H1 (cell line): ENCODE measurements at places on chromosomes 7 and 10. TPM values are rescaled to one million over a fixed set of nuclear protein-coding genes. Genes with fewer than 3 reads are reported as not detected.
A peak's percentile ranks its signal among the peaks of the same experiment; 100 is the strongest.

CPVL gene
- total RNA-seq: 39.5 and 40.0 TPM in 2 replicates

AKR1C4 gene
- not detected in 2 replicates for total RNA-seq

DNA sequence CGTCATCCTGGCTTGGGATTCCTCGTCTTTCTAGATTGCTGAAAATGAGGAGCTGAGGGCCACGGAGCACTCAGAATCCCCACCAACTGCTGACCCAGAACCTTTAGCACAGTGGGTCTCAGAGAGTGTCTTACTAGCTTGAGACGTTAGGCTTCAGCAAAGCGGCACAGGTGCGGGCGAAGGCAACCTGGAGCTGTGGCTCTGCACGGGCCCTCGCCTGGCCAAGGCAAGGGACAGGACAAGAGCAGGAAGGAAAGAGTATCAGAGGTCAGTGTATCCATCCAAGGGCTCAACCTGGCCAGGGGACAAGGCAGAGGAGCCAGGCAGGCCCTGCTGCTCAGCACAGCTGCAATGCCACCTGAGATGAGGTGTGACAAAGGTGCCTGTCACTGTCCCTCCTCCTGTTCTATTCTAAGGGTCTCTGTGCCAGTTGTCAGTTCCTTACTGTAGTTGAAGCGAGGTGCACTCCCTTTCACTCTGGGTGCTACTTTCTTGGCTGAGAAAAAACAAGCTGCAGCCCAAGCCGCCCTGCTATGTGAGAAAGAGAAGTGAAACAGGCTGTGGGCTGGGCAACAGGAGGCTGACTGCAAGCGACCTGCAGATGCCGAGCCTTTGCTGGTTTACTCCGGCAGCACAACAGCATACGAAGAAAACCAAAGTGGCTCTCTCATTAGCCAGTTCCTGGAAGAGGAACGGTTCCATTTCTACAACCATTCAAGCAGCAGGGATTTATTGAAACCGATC is 33.3 kb upstream of the KDM7A start:
- H3K27me3 ChIP-seq: no peaks in the 10 kb centered on the region
- H3K4me3 ChIP-seq: no peak overlapping the region
- DNase-seq: no peak
- no peaks in the 10 kb centered on the region for H3K36me3 ChIP-seq

DNA sequence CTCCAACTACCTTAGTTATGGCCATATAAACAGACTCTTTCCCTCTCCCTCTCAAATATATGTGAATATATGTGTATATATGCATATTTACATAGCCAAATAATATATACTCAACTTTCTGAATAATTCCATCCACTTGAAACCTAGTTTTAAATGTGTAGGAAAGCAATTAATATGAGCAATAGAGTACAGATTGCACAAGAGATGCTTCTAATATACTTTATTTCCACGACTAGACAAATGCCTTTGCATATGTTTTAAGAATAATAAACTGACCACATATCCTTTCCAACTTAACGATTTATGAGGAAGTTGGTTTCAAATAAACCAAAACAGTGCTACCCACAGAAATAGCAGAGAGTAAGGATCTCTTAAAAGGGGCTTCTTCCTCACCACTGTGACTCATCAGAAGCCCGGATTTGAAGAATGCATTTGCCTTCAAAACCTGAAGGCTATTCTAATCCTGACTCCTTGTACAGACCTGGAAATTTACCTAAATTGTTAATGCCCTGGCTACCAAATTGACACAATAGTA is 266.3 kb downstream of the AHR start:
- H3K36me3 ChIP-seq: no peaks in the 10 kb centered on the region
- no peak overlapping the region for H3K27ac ChIP-seq
- no peak for DNase-seq
- H3K4me1 ChIP-seq: no peaks in the 10 kb centered on the region
- H3K4me3 ChIP-seq: no peak overlapping the region
- no peaks in the 10 kb centered on the region for H3K27me3 ChIP-seq

GRCh38 chr7:2383543-2384274 is 19.7 kb upstream of the CHST12 start:
- peaks cover 18% of the 10 kb centered on the region; the same call in 1 of the 2 replicates for H3K36me3 ChIP-seq
- no peaks in the 10 kb centered on the region for H3K27me3 ChIP-seq
- no peak for DNase-seq
- H3K4me1 ChIP-seq: no peaks in the 10 kb centered on the region

- H3K4me1 ChIP-seq: no peaks in the 10 kb centered on the region; the same call in 1 of the 2 replicates
- no peak overlapping the region for H3K27ac ChIP-seq
- H3K27me3 ChIP-seq: no peaks in the 10 kb centered on the region
- H3K36me3 ChIP-seq: no peaks in the 10 kb centered on the region
Observed at GRCh38 chr7:84042110-84042539, 152.5 kb downstream of the SEMA3A start.

DNA sequence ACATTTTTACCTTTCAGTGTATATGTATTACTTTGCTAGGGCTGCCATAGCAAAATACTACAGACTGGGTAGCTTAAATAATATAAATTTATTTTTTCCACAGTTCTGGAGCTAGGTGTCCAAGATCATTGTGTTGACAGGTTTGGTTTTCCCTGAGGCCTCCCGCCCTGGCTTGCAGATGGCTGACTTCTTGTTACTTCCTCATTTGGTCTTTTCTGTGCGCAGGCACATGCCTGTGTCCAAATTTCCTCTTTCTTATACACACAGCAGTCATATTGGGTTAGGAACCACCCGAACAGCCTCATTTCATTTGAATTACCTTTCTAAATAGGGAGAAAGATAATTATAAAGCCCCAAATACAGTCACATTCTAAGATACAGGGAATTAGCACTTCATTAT is 521.6 kb upstream of the SORCS1 start:
- DNase-seq: no peak
- peaks cover 1% of the 10 kb centered on the region for H3K27me3 ChIP-seq
- no peak overlapping the region for H3K4me3 ChIP-seq

RNF148 gene
- total RNA-seq: 0.45 TPM in 1 of 2 replicates, not detected in the other

GRCh38 chr10:124744102-124745050 is at the start of gene FAM53B:
FAM53B (minus strand) TSS chr10:124744378; CDS start chr10:124706713, 37,665 bp downstream.
- no peaks in the 10 kb centered on the region for H3K36me3 ChIP-seq
- peaks cover 18% of the 10 kb centered on the region for H3K4me1 ChIP-seq
- no peak for DNase-seq
- peaks cover 7% of the 10 kb centered on the region; the same call in 1 of the 2 replicates for H3K27me3 ChIP-seq
- peak within 1 kb of the TSS; percentile 76 for H3K4me3 ChIP-seq

DNA sequence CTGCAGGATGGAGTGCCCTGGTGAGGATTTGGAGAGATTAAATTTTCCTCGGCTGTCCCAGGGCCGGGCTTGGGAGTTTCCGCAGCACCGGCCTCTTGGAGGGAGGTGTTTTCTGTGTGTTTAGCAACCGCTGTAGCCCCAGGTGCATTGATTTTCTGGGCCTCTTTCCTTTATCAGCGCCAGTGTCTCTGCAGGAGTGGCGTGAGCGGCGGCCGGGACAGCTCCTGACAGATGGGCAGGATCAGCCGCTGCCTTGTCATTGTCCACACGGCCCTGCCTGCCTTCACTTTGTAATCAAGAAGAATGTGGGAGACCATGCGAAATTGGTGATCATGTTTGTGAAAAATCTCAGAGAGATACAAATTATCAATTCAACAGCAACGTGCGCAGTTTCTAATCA is 32.4 kb downstream of the NKX6-2 start:
- no peak overlapping the region for H3K27ac ChIP-seq
- H3K4me1 ChIP-seq: no peaks in the 10 kb centered on the region
- DNase-seq: no peak
- no peaks in the 10 kb centered on the region for H3K27me3 ChIP-seq
- H3K36me3 ChIP-seq: no peaks in the 10 kb centered on the region
